Suprapubic skin (tissue), 4 donors: ENCODE measurements at places on chromosomes 2 and 18. TPM values are rescaled to one million over a fixed set of nuclear protein-coding genes. Genes with fewer than 3 reads are reported as not detected.

Gene TTN
- 2.1 TPM for total RNA-seq

Gene NDUFB3
- 36.3 TPM for total RNA-seq

Gene PHLPP1
- total RNA-seq: 38.5 TPM

Gene ZSWIM2
- not detected for total RNA-seq

Gene STK25
- 131 TPM for total RNA-seq

Gene DOCK10
- total RNA-seq: 22.7 TPM

Gene DGKD
- total RNA-seq: 12.3 TPM

- DNase-seq: no peak
- H3K4me1 ChIP-seq: no peaks in the 10 kb centered on the region
- H3K36me3 ChIP-seq: no peaks in the 10 kb centered on the region
Measured at GRCh38 chr18:41938445-41938844, 16.6 kb upstream of the PIK3C3 start.

DNA sequence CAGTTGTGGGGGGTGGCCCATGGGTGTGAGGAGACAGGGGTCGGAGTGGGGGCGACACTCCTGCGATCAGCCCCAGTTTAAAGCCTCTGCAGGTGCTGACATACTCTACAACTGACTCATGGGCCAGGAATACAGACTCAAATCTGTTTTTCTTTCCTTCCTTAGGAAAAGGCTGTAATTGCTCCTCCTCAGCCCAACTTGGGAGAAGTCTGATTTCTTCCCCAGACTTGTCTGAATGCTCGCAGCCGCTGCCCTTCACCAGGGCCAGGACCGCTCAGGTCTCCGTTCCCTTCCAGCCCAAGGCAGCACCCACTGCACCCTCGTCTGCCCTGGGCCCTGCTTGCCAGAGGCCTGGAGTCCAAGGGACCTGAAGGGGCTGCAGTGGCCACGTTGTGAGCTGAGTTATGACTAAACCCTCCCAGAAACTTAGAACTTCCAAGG is 41.3 kb downstream of the RHOB start:
- H3K4me1 ChIP-seq: peaks cover 87% of the 10 kb centered on the region
- DNase-seq: peak; percentile 45
- no peaks in the 10 kb centered on the region for H3K36me3 ChIP-seq

DNA sequence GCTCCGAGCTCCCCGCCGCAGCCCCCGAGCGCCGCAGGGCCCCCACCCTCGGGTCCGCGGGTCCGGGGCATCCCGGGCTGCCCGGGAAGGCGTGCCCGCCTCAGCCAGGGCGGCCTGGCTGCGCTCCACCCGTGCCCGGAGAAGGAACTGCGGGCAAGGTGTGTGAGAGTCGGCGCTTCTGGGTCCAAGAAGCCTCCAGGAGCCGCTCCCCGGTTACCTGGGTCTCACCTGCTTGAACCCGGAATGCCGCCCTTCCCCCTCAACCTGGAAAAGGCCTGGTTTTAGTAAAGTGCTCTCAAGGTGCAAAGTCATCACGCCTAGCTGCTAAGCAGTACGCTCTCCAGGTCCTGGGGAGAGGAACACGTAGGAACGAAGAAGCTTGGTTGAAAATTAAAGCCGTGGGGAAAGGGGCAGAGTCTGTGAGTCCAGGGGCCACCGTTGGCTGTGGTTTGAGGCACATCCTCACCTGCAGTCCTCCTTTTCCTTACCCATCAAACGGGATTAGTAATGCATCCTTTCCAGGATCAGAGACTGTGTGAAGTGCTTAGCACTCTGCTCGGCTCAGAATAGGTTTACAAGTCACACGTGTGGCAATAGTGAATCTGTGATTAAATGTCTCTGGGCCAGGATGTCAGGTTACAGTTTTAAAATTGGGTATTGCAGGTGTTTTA is 1.2 kb downstream of the ASAP2 start:
- H3K4me1 ChIP-seq: peaks cover 46% of the 10 kb centered on the region
- H3K4me3 ChIP-seq: peak overlapping the region; percentile 89
- no peak for DNase-seq
- H3K27me3 ChIP-seq: no peaks in the 10 kb centered on the region
- peak overlapping the region; percentile 90 for H3K27ac ChIP-seq
- no peaks in the 10 kb centered on the region for H3K36me3 ChIP-seq

DNA sequence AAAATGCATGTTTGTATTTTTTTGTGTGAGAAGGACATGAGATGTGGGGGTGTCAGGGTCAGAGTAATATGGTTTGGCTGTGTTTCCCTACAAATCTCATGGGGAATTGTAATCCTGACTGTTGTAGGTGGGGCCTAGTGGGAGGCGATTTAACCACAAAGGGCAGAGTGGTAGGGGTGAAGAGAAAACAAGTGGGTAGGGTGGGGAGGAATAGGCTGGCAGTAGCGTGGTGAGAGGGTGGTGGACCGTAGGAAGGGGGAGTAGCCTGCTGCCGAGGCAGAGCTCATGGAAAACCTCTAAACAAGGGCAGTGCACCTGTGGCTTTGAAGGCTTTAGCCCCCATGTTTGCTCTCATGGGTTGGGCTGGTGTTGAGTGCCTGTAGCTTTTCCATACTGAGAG is 152.8 kb upstream of the ZNF519 start:
- H3K4me3 ChIP-seq: no peak overlapping the region
- H3K36me3 ChIP-seq: no peaks in the 10 kb centered on the region
- DNase-seq: no peak
- H3K4me1 ChIP-seq: no peaks in the 10 kb centered on the region

DNA sequence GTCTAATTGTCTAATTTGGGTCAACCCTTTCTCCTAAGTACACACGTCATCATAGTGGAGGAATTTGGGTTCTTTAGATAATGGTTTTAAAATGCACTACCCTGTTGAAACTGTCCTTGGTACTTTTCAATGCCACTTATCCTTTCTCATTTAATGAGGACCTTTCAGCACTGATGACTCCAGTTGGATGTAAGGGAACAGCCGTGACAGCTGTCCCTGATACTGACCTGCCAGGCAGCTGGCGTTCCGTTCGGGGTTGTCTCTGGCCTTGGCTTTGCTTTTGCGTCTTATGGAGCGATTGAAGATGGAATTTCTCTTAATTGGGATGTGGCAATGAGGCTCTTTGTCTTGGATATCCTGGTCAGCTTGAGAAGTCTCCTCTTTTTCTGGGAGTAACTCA is 38.7 kb downstream of the NGEF start:
- H3K4me1 ChIP-seq: no peaks in the 10 kb centered on the region
- no peak overlapping the region for H3K27ac ChIP-seq
- H3K36me3 ChIP-seq: no peaks in the 10 kb centered on the region
- H3K4me3 ChIP-seq: no peak overlapping the region

DNA sequence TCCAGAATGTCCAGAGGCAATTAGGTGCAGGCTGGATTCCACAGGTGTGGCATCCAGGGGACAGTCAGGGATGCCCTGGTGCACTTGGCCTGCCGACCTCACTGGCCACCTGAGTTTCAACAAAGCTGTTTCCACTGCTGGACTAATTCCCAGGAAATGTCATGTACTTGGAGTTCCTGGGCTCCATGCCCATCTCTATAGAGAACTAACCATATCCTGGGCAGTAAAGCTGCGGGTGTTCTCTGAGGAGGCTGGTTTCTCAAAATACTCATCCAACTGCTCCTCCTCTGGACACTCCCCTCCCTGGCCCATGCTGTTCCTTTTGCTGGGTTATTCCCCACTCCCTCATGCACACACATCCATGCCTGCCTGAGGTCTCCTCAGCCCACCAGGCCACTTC is 161.9 kb upstream of the SKOR2 start:
- peaks cover 3% of the 10 kb centered on the region for H3K4me1 ChIP-seq
- no peak overlapping the region for H3K4me3 ChIP-seq
- H3K27me3 ChIP-seq: peaks cover 13% of the 10 kb centered on the region
- H3K27ac ChIP-seq: no peak overlapping the region
- DNase-seq: no peak
- H3K36me3 ChIP-seq: no peaks in the 10 kb centered on the region

- no peak for DNase-seq
- no peak overlapping the region for H3K4me3 ChIP-seq
- no peak overlapping the region for H3K27ac ChIP-seq
- H3K36me3 ChIP-seq: no peaks in the 10 kb centered on the region
- H3K4me1 ChIP-seq: peaks cover 2% of the 10 kb centered on the region
Measured at GRCh38 chr2:47264143-47264542, 109.0 kb upstream of the STPG4 start.

GRCh38 chr2:218748741-218749441 is 33.1 kb upstream of the CYP27A1 start:
- H3K4me1 ChIP-seq: peaks cover 8% of the 10 kb centered on the region
- H3K27ac ChIP-seq: no peak overlapping the region
- H3K36me3 ChIP-seq: peaks cover 84% of the 10 kb centered on the region
- DNase-seq: no peak
- no peak overlapping the region for H3K4me3 ChIP-seq

DNA sequence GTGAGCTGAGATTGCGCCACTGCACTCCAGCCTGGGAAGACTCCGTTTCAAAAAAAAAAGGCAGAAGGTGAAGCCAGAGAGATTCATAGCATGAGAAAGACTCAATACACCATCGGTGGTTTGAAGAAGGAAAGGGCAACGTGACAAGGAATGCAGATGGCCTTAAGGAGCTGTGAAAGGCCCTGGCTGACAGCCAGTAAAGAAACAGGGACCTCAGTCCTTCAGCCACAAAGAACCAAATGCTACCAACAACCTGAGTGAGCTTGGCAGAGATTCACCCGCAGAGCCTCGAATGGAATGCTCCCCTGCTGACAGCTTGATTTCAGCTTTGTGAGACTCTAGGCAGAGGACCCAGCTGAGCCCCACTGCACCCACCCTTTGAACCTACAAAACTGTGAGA is 154.9 kb upstream of the NDUFV2 start:
- peaks cover 15% of the 10 kb centered on the region for H3K4me1 ChIP-seq
- no peaks in the 10 kb centered on the region for H3K36me3 ChIP-seq
- H3K27ac ChIP-seq: no peak overlapping the region
- no peak for DNase-seq
- H3K4me3 ChIP-seq: no peak overlapping the region
- no peaks in the 10 kb centered on the region for H3K27me3 ChIP-seq

- no peak for DNase-seq
- H3K27me3 ChIP-seq: no peaks in the 10 kb centered on the region
- peaks cover 50% of the 10 kb centered on the region for H3K4me1 ChIP-seq
- no peak overlapping the region for H3K27ac ChIP-seq
Measured at GRCh38 chr18:77123320-77124231, 9.0 kb downstream of the MBP start.

GRCh38 chr2:73104933-73105332 is 7.8 kb downstream of the RAB11FIP5 start:
- DNase-seq: no peak
- H3K4me3 ChIP-seq: no peak overlapping the region
- no peak overlapping the region for H3K27ac ChIP-seq
- no peaks in the 10 kb centered on the region for H3K27me3 ChIP-seq

- DNase-seq: no peak
- H3K4me3 ChIP-seq: peak overlapping the region; percentile 29
- no peaks in the 10 kb centered on the region for H3K36me3 ChIP-seq
- H3K27ac ChIP-seq: peak overlapping the region; percentile 60
- H3K27me3 ChIP-seq: no peaks in the 10 kb centered on the region
Measured at GRCh38 chr2:46187112-46187618, 110.0 kb upstream of the EPAS1 start.

DNA sequence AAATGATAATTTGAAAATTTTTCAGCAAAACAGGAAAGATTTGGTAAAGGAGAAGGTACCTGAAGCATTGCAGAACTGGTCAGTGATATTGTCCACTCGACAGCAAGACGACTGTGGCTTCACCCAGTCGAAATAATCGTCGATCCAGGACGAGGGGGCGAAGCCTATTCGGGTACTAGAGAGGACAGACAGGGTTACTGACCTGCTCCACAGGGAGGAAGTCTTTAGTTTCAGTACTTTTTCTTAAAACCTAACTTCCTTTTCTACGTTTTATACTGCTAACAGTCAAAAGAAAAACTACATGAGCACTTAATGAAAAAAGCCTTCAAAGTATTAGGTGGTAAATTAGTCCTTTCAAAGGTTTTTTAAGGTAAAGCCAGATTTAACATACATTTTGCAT is 36.0 kb downstream of the RMC1 start:
- no peak for DNase-seq
- H3K27ac ChIP-seq: no peak overlapping the region
- H3K4me1 ChIP-seq: peaks cover 5% of the 10 kb centered on the region
- H3K4me3 ChIP-seq: no peak overlapping the region
- H3K36me3 ChIP-seq: peaks cover 98% of the 10 kb centered on the region

DNA sequence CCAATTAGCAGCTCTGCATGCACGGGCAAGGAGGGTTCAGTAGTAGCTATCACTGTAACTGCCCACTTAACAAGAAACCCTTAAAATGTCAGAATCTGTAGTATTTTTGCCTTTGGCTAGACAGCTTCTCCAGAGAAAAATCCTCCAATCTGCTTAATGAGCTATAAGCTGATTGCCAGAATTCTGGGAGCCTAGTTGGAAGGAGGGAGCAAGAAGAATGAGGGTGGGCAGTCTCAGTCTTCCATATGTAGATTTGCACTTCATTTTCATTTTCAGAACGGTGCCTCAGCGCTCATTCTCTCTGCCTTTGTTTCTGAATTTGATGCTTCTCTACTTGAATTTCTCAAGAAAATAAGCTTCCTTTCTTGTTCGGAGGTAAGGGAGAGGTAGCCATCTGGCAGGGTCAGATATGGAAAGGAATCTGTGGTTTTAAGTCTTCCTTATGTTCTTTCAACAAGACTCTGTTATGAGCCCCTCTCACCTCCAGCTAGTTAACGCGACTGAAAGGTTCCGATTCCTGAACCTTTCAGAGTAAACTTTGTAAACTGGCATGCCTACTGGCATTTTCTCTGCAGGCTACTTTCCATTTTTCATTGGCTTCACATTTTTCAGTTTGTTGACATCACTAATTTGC is 53.5 kb downstream of the HNRNPLL start:
- no peaks in the 10 kb centered on the region for H3K27me3 ChIP-seq
- no peak overlapping the region for H3K4me3 ChIP-seq
- no peaks in the 10 kb centered on the region for H3K4me1 ChIP-seq
- no peak overlapping the region for H3K27ac ChIP-seq
- H3K36me3 ChIP-seq: no peaks in the 10 kb centered on the region
- no peak for DNase-seq

- no peak overlapping the region for H3K27ac ChIP-seq
- no peaks in the 10 kb centered on the region for H3K4me1 ChIP-seq
- H3K4me3 ChIP-seq: no peak overlapping the region
Measured at GRCh38 chr18:73645160-73645715, 502.4 kb downstream of the FBXO15 start.

- no peak overlapping the region for H3K4me3 ChIP-seq
- no peaks in the 10 kb centered on the region for H3K27me3 ChIP-seq
- H3K27ac ChIP-seq: no peak overlapping the region
- no peaks in the 10 kb centered on the region for H3K36me3 ChIP-seq
- peaks cover 10% of the 10 kb centered on the region for H3K4me1 ChIP-seq
Measured at GRCh38 chr18:25332002-25332401, 20.0 kb downstream of the ZNF521 start.
